ENCODE measurements at places on chromosomes 3 and 15.

- no peak for DNase-seq
Observed at GRCh38 chr15:50751394-50751793, 14.1 kb downstream of the SPPL2A start.

DNA sequence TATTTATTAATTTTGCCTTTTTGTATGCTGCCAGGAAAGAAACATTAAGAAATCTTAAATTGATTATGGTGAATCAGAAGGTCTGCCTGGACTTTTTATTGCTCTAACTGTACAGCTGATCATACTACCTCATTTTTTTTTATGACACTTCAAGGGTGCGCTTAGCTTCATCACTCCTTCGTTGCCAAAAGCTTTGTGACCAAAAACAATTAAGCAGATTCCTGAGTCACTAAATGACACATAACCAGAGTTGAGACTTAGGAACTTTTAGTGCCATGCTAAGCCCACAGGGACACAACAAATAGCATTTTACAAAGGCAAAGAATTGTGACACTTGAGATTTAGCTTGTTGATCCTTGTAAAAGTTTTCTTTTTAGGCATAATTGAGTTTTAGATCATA is 4.9 kb downstream of the ADIPOQ start:
- no peak for DNase-seq

GRCh38 chr15:99732124-99732750 is 1.0 kb downstream of the LYSMD4 start:
- DNase-seq, result no peak

DNA sequence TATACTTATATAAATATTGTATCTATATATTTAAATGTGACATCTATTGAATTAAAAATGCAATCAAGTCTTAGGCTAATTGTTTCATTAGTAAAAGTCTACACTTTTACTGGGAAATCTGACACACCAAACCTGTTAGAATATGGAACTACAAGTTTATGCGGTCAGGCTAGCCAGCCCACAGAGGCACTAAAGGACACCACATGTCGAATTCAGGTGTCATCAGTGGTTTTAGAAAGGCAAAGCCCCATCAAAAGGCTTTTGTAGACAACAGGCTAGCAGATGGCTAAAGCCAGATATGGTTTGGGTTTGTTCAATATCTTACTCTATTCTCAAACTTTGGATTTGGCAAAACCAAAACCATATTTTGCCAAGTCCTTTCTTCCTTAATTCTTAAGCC is 411.0 kb downstream of the MECOM start:
- no peak for DNase-seq

Data from CD4-positive, alpha-beta T cell treated with Interleukin-1 beta for 1 hour (primary cell).